ENCODE measurements at places on chromosomes 1 and 21. TPM values are rescaled to one million over a fixed set of nuclear protein-coding genes. Genes with fewer than 3 reads are reported as not detected.

The FAM151A gene
- total RNA-seq, result 1.2 TPM

The SPRR3 gene
- total RNA-seq, result not detected

The ATP1A2 gene
- total RNA-seq, result 243 TPM

The KCNJ15 gene
- 0.72 TPM for total RNA-seq

The OPRD1 gene
- total RNA-seq, result not detected

The GNG4 gene
- not detected for total RNA-seq
